ENCODE measurements at places on chromosomes 11 and 22.

GRCh38 chr11:17073370-17074027, 4.0 kb downstream of the RPS13 start:
- no peak overlapping the region for H3K4me3 ChIP-seq
- H3K36me3 ChIP-seq: no peaks in the 10 kb centered on the region
- H3K4me1 ChIP-seq: no peaks in the 10 kb centered on the region
- H3K27ac ChIP-seq: no peak overlapping the region

DNA sequence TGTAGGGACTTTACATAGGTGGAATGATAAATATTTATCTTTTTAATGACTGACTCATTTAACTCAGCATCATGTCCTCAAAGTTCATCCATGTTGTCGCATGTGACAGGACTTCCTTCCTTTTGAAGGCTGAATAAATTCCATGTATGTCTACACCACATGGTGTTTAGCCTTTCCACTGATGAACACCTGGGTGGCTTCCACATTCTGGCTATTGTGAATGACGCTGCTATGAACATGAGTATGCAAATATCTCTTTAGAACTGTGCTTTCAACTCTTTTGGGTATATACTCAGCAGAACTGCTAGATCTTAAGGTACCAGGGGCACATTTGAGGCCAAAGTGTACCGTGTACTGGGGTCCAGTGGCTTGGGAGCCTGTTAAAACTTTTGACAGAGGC, 24.1 kb downstream of the LARGE1 start:
- no peaks in the 10 kb centered on the region for H3K4me1 ChIP-seq
- H3K27ac ChIP-seq: no peak overlapping the region
- DNase-seq: no peak
- H3K4me3 ChIP-seq: no peak overlapping the region
- H3K36me3 ChIP-seq: no peaks in the 10 kb centered on the region
- H3K27me3 ChIP-seq: no peaks in the 10 kb centered on the region

DNA sequence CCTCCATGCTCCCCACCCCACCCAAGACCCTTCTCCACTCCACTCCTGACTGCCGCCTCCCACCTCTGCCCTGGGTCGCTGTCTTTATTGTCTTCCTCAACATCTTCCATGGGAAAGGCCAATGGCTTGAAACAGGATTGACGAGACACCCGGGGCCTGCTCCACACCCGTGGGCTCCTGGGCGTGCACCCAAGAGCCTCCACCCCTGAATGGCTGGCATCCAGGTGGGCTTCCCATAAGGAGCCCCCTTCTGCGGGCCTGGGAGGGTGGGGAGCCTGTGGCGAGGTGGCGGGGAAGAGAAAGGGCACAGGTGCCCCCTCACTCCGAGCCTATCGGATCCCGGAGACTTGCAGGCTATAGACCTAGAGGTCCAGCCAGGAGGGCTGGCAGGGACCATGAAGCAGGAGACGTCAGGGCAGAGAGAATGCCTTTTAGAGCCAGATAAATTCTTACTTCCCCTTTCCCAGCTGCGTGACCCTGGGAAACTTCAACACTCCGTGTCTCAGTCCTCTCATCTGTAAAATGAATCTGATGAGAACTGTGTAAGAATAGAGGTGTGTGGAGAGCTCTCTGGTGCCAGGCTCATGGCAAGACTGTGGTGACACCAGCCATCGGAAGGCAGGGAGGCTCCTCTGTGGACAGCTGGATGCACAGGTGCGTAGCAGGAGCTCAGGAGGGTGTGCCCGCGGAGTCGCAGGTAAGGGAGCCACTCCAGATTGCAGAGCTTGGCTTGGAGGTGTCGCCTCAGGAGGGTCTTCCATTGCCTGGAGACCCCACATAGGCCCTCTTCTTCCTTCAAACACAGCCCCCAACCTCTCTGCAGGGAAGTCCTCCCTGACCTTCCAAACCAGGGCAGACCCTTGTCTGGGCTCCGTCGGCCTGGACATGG, 53.9 kb downstream of the SMIM38 start:
- no peaks in the 10 kb centered on the region for H3K36me3 ChIP-seq
- H3K4me1 ChIP-seq: no peaks in the 10 kb centered on the region
- no peak overlapping the region for H3K27ac ChIP-seq

DNA sequence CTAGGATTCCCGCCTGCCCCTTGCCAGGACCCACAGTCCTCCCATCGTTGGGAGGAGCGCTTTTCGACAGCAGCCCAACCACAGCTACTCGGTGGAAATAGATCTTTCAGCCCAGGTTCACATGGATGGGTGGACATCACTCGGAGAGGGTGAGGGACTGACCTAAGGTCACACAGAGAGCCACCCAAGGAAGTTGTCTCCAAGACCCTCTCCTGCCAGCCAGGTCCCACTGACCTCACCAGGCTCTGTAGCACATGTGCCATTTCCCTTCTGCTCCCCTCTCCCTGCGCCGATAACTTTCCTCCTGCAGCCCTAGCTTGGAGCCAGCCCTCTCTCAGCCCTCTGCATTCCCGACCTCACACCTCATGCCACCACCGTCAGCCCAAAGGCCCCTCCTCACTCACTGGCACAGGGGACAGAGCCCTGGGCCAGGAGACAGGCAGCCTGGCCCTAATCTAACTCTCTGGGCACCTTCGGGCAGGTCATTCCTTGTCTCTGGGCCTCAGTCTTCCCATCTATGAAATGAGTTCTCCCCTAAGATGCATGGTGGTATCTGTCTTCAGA, 4.7 kb downstream of the KCNJ4 start:
- no peak overlapping the region for H3K27ac ChIP-seq
- no peaks in the 10 kb centered on the region for H3K36me3 ChIP-seq
- no peaks in the 10 kb centered on the region for H3K4me1 ChIP-seq
- no peak for DNase-seq

- no peaks in the 10 kb centered on the region for H3K27me3 ChIP-seq
- no peaks in the 10 kb centered on the region for H3K36me3 ChIP-seq
- no peak overlapping the region for H3K4me3 ChIP-seq
- H3K27ac ChIP-seq: no peak overlapping the region
- DNase-seq: no peak
Observed at GRCh38 chr11:124943254-124943616, 7.4 kb upstream of the HEPACAM start.

GRCh38 chr11:27930946-27931345, 177.0 kb downstream of the KIF18A start:
- no peaks in the 10 kb centered on the region for H3K36me3 ChIP-seq
- H3K27me3 ChIP-seq: no peaks in the 10 kb centered on the region
- H3K27ac ChIP-seq: no peak overlapping the region
- no peak for DNase-seq

DNA sequence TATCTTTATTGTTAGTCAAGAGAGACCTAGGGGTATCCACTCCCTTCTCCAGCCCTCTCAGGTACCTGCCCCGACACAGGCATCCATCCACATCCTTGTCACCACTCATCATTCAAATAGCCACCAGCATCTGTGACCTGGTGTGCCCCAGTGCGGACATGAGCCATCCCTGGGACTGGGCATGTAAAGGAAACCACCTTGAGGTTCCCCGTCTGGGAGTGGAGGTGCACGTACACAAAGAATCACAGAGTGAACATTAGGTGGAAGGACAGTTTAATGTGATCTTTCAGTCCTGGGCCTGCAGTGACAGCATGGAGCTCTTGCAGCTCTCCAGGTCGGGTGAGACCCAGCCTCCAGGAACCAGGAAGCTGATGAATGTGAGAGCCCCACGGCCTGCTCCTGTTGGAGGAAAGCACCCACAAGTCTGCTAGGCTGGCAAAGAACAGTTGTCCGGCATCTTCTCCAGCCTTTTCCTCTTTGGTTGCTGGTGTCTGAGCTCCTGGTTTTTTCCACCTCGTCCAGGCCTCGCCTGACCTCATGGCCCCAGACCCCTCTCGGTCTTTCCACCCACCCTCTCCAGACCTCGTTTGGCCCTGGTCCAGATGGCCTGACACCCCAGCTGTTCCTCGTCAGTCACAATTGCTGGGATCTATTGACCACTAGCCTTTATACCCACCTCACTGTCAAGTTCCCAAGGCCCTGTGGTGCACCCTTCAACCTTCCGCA, 16.5 kb downstream of the PSMD13 start:
- H3K4me1 ChIP-seq: no peaks in the 10 kb centered on the region
- H3K4me3 ChIP-seq: no peak overlapping the region
- H3K36me3 ChIP-seq: no peaks in the 10 kb centered on the region
- H3K27me3 ChIP-seq: no peaks in the 10 kb centered on the region
- no peak overlapping the region for H3K27ac ChIP-seq

DNA sequence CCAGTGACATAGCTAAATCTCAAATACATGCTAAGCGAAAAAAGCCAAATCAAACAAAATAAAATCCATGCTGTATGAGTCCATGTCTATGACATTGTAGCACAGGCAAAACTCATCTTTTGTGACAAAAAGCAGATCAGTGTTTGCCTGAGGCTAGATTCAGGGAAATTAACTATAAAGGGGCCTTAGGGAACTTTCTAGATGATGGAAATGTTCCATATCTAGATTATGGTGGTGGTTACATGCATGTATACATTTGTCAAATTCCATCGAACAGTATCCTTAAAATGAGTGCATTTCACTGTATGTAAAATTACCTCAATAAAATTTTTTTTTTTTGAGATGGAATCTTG, 14.9 kb downstream of the CD5 start:
- H3K27me3 ChIP-seq: no peaks in the 10 kb centered on the region
- H3K27ac ChIP-seq: no peak overlapping the region
- peaks cover 2% of the 10 kb centered on the region for H3K4me1 ChIP-seq

GRCh38 chr11:130477586-130478203, 29.2 kb downstream of the ADAMTS15 start:
- no peaks in the 10 kb centered on the region for H3K27me3 ChIP-seq
- H3K4me1 ChIP-seq: no peaks in the 10 kb centered on the region
- no peak for DNase-seq
- no peak overlapping the region for H3K27ac ChIP-seq

- no peak overlapping the region for H3K27ac ChIP-seq
- H3K4me1 ChIP-seq: no peaks in the 10 kb centered on the region
Observed at GRCh38 chr22:49179175-49179574, 648.5 kb downstream of the BRD1 start.

- H3K4me1 ChIP-seq: no peaks in the 10 kb centered on the region
- no peak overlapping the region for H3K4me3 ChIP-seq
- H3K27me3 ChIP-seq: no peaks in the 10 kb centered on the region
- no peaks in the 10 kb centered on the region for H3K36me3 ChIP-seq
- no peak for DNase-seq
Observed at GRCh38 chr11:85772695-85773094, 38.2 kb downstream of the SYTL2 start.

DNA sequence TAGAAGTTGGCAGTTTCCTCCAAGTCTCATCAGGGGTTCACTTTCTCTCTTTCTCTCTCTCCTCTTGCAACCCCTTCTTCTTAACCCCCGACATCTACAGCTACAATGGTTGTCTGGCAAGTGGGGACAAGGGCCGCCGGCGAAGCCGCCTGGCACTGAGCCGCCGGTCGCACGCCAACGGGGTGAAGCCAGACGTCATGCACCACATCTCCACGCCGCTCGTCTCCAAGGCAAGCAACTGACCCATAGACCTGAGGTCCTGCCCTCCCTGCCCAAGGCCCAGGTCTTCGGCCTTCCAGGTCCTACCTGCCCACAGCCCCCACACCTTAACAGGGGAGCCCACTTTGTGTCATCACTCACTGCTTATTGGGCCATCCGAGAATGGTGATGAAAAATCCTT, 4.4 kb downstream of the PELI3 start:
- H3K27me3 ChIP-seq: no peaks in the 10 kb centered on the region
- H3K4me3 ChIP-seq: no peak overlapping the region
- H3K27ac ChIP-seq: no peak overlapping the region
- no peak for DNase-seq
- no peaks in the 10 kb centered on the region for H3K36me3 ChIP-seq
- H3K4me1 ChIP-seq: peaks cover 3% of the 10 kb centered on the region

DNA sequence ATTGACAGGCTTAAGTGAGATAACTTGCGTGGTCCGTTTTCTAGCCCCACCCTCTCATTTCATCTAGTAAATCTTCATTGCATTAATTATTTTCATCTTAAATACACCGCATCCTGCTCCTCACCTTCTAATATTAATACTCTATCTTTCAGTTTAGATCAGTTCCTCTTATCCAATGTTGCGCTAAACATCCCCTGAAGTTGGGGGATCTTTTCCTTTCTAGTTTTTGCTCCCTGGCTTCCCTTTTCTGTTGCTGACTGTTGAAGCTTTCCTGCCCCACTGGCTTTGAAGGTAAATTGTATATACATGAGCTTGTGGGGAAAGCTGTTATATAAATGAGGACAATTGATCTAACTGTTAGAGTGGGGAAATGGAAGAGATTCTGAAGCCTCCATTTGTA, 7.2 kb downstream of the CAT start:
- no peak overlapping the region for H3K27ac ChIP-seq
- H3K27me3 ChIP-seq: no peaks in the 10 kb centered on the region
- H3K36me3 ChIP-seq: no peaks in the 10 kb centered on the region

DNA sequence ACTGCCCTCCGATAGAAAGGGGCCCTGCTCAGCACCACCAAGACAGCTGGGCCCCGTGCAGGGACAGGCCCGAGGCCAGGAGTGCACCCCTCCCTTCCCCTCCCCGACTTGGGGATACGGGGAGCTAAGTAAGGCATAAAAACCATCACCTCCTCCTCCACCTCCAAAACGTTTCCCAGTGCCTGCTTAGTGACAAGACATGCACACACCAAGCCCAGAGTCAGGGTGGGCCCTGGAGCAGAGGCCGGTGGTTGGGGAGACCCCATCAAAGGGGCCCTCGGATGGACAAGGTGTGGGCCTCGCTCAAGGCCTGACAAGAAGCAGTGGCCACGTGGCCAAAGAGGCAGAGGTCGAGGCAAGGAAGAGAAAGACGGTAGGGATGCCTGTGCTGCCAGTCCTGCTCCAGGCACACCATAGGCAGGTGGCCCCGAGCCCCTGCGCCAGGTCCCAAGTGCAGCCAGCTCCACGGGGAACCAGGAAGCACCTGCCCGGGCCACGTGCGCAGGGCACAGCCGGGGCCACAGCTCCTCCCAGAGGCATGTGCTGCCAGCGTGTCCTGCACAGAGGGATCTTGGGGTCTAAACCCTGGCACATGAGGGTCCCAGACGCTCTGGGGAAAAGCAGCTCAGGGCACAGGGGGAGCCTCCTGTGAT, 53.0 kb downstream of the BRD1 start:
- DNase-seq: no peak
- no peaks in the 10 kb centered on the region for H3K27me3 ChIP-seq
- H3K36me3 ChIP-seq: peaks cover 4% of the 10 kb centered on the region
- no peak overlapping the region for H3K27ac ChIP-seq
- no peaks in the 10 kb centered on the region for H3K4me1 ChIP-seq

GRCh38 chr11:2549876-2550605, 105.2 kb downstream of the KCNQ1 start:
- no peaks in the 10 kb centered on the region for H3K36me3 ChIP-seq
- H3K27ac ChIP-seq: no peak overlapping the region
- DNase-seq: no peak
- no peaks in the 10 kb centered on the region for H3K4me1 ChIP-seq

DNA sequence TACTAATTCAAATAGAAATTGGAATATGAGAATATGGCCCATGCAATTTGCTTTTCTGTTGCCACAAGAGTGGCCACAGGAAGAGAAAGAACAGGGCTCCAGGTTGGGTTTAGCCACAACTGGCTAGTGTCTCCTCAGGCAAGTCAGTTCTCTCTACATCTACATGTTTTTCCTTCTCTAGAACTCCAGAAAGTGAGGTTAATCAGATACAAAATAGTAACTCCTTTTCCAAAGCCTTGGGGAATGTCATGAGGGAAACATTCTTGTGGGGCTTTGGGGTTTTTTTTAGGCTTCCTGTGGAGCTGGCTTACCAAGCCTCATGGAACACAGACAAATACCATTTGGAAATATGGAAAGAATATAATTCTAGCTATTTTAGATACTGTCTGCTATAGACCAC, 161.6 kb downstream of the NAV2 start:
- no peak overlapping the region for H3K4me3 ChIP-seq
- no peaks in the 10 kb centered on the region for H3K36me3 ChIP-seq
- no peaks in the 10 kb centered on the region for H3K4me1 ChIP-seq
- H3K27me3 ChIP-seq: no peaks in the 10 kb centered on the region
- no peak overlapping the region for H3K27ac ChIP-seq
- DNase-seq: no peak
